ENCODE measurements at places on chromosomes 4 and X.

DNA sequence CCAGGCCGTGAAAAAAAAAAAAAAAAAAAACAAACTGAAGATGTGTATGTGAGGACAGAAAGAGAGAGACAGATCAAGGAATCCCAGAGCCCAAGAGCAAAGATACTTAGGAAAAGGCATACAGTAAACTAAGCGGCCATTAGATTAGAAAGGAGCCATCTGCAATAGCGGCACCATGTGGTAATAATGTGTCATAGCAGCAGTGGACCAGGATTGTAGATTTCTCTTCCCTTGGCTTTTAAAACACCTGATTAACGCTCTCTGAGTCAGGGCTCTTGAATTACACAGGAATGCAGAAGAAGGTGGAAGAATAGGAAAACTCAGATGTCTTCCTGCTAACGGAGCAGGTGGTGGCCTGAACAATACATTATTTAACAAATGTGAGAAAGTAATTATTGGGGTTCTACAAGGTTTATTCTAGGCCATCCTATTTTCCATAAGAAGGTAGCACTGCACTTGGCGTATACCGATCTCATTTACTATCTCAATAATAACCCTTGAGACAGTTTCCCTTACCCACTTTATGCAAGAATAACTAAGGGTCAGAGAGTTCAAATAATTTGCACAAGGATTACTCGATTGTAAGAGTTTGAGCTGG is 182.7 kb downstream of the KCNIP4 start:
- DNase-seq = no peak

- DNase-seq = no peak
Measured at GRCh38 chr4:87330761-87331160, 8.1 kb upstream of the HSD17B13 start.

DNA sequence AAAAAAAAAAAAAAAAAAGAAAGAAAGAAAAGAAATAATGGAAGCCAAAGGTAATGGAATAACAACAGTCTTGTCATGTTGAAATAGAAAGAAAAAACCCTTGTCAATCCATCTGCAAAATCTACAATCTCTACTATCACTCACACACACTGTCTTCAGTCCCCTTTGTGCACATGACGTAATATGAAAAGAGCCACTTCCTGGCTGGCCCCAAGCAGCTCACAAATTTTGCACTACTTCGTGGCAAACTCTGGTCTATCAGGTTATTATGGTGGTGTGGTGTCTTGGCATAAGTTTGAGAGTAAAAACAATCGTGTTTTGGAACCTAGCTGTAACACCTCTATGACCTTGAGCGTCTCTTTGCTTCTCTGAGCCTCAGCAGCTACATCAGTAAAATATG is 8.3 kb upstream of the AFAP1 start:
- no peak for DNase-seq

DNA sequence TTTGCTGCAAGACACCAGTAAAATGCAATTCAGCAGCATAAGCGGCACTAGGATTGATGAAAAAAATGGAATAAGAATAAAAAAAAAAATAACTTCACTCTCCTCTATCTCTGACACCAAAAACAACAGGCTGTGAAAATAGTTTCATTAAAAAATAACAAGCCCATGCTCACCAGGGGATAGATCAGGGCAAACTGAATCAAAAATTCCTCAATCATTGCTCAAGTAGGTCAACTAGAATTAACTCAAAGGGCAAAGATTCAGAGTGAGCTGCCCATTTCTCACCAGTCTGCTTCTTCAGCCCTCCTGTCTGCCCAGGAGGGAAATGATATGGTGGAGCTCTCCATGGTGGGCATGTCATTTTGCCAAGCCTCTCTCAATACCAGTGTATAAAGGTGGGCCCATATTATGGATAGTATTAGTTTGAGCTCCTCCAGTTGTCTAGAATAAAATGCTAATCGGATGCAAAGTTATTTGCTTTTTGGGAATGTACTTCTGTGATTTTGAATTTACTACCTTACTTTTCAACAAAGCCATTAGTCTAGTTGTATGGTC is 153.9 kb downstream of the UNC5C start:
- no peak for DNase-seq

GRCh38 chr4:147731580-147732517 is at the start of gene ARHGAP10:
ARHGAP10 (plus strand) TSS chr4:147732088; CDS start chr4:147732302, 214 bp downstream.
- DNase-seq = peak; percentile 59

- DNase-seq = no peak
Measured at GRCh38 chrX:68533656-68534055, 34.8 kb downstream of the YIPF6 start.

DNA sequence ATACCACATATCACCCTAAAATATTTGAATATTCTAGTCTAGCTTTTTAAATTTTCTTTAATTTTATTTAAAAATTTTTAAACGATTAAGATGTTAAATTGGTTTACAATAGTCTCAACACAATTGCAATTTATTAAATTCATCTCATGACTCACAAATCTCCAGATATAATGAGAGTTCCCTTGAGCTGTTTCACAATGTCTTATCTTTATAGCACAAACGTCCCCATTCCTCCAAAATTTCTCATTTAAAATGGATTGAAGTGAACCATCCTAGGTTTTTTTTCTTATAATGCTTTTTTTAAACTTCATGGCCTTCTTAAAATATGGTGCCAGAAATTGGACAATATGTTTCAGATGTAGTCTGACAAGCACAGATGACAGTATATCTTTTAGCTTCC is 204.4 kb downstream of the GABRB1 start:
- DNase-seq = no peak

- no peak for DNase-seq
Measured at GRCh38 chr4:121574618-121575017, 122.2 kb downstream of the ANXA5 start.

DNA sequence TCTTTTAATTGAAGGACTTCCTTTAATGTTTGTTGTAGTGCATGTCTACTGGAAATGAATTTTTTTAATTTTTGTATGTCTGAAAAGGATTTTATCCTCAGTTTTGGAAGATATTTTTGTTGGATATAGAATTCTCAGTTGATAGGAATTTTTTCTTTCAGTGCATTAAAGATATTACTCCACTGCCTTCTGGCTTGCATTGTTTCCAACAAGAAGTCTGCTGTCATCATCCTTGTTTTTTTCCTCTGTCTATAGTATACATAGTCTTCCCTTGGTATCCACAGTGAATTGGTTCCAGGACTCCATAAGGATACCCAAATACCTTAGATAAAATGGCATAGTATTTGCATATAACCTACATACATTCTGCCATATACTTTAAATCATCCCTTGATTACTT is 33.5 kb downstream of the SCD5 start:
- no peak for DNase-seq

- no peak for DNase-seq
Measured at GRCh38 chrX:50865311-50865710, 45.2 kb upstream of the BMP15 start.

DNA sequence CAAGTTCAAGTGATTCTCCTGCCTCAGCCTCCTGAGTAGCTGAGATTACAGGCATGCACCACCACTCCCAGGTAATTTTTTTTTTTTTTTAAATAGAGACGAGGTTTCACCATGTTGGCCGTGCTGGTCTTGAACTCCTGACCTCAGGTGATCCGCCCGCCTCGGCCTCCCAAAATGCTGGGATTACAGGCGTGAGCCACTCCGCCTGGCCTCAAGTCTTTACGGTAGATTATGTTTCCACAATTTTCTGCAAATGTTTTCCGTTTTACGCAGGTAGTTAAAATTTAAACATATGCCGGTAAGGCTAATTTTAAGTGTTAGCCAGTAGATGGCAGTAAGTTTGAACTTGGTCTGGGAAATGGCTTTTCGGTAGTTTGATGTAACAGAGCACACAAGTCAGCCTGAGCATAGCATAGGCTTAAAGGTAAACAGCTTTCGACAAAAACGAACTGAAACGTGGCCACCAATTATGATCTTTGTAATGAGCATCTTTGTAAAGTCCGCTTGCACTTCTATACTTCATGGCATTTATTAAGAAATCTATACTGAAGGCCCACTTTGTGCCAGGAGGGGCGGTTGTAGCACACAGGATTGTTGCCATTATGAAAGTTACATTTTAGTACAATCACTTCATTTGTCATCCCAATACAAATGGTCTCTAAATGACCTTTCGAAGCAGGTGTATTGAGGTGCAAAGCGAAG is 31.1 kb downstream of the CCKAR start:
- DNase-seq = no peak

DNA sequence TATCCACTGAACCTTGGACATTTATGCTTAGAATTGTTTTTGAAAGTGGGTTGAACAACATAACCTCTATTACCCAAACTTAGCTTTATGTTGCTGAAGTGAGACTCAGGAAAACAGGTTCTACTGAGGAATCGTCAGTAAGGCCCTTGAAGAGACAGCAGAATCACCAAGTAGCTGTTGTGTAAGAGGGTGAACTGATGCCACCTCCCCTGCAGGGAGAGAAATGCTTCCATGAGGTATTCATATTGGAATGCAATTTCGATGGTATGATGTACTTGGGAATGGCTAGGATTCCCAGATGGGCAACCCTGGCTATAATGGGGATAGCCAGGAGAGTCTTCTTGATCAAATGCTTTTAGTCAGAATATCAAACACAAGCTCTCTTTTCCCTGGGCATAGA is 4.1 kb upstream of the SCRG1 start:
- DNase-seq = no peak

DNA sequence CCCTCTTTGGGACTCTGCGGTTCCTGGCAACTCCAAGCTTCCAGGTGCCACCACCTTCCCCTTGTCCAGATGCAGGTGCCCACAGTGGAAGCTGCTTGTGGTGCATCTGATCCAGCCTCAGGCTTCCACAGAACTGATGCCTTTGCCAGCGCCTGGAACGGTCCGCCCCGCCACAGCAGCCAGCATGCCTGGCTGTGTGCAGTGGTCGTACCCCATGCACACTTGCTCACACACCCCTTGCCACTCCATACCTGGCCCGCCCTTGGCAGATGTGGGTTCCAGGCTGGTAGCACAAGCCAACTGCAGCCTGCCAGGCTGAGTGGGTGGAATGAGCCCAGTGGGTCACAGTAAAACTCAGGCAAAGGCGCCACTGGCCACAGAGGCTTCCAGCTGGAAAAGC is 240.5 kb downstream of the PPP4R3C start:
- no peak for DNase-seq

- DNase-seq = no peak
Measured at GRCh38 chr4:16225167-16225862, 956 bp downstream of the TAPT1 start.

GRCh38 chrX:43448688-43449087 is 207.4 kb upstream of the MAOA start:
- no peak for DNase-seq

DNA sequence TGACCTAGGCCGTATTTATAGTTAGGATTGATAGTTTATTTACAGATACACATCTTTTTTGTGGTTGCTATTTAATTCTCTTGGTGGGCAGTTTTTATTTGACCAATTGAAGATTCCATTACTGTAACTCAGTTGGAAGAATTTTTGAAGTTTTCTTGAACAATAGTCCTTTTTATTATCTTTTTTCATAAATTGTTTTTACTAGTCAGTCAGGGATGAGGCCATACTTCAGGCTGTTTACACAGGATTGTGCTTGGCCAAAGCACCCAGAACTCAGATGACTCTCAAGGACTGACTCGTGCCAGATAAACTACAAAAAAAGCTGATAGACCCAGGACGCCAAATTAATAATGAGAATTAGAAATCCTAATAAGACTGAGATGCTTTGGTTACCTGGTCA is 7.0 kb downstream of the HERC3 start:
- DNase-seq = no peak

GRCh38 chr4:127686658-127687057 is 43.5 kb upstream of the SLC25A31 start:
- no peak for DNase-seq

- DNase-seq = no peak
Measured at GRCh38 chr4:79949178-79949577, 123.9 kb downstream of the ANTXR2 start.

- DNase-seq = no peak
Measured at GRCh38 chr4:74097631-74098426, 1.2 kb downstream of the CXCL2 start.

- DNase-seq = no peak
Measured at GRCh38 chrX:11724122-11725017, 33.7 kb upstream of the MSL3 start.

- DNase-seq = no peak
Measured at GRCh38 chrX:113212052-113212451, 371.4 kb upstream of the AMOT start.

DNA sequence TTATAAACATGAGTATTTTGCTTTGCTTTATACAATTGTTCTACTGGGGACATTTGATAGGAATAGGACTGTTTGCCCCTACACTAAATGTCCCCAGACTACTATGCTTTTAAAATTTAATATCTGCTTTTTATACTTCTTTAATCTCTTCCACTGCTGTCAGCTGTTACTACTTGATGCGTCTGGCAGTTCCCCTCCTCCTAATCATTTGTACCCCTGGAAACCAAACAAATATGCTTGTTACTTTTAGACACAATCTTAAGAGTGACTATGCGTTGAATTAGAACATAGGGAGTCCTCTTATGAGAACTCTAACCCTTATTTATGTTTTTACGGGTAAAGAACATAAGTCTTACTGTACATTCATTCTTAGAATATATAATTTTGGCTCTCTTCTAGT is 145.7 kb downstream of the EDA start:
- DNase-seq = no peak

DNA sequence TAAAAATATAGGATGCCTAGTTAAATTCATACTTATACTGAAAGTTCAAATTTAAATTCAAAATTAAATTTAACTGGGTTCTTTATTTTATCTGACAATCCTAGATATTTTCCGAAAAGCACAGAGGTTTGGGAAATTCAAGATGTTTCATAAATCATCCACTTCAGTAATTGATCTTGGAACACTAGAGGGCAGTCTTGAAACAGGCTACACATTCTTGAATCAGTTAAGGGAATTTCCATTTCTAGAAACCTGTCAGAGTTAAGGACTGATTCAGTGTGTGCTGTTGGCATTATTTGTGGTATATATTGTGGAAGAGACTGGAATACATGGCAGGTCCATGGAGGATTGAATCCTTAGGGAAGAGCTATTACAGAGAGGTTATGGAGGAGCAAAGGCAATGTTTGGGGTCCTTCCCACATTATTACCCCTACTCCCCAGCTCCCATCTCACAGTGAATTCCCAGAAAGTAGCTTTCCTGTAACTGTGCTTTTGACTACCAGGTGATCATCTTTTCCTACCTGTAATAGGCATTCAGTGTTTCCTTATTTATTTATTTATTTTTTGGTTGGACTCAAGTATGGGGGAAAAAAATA is 92.9 kb downstream of the EGF start:
- DNase-seq = no peak

- no peak for DNase-seq
Measured at GRCh38 chr4:2823671-2824328, 19.8 kb upstream of the ADD1 start.

DNA sequence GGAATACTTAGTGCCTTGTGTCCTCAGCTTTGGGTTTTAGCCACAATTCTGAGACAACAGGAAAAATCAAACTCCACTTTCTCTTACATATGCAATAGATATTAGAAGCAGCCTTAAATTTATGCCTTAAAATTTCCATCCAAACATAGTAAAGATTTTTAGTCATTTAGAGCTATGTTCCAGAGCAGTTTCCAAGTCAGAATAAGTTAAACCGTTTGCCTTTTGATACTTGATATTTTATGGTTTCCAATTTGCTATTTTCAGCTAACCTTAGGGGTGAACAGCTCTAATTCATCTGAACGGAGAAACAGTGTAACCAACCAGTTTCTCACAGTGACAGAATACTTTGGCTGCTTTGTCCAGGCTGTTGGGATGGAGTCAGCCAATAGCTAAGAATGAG is 125.8 kb upstream of the RXFP1 start:
- no peak for DNase-seq
